ENCODE measurements at places on chromosomes 13 and 19. TPM values are rescaled to one million over a fixed set of nuclear protein-coding genes. Genes with fewer than 3 reads are reported as not detected.

RRAS gene
- 21.2 TPM for polyA plus RNA-seq

GADD45B gene
- polyA plus RNA-seq = 13.1 TPM

- no peak for DNase-seq
Measured at GRCh38 chr13:50389726-50390125, 374.5 kb downstream of the KCNRG start.

GRCh38 chr19:23403581-23404324, 8.5 kb upstream of the ZNF91 start:
- no peak for DNase-seq

- no peak for DNase-seq
Measured at GRCh38 chr13:33745370-33746324, 72.3 kb upstream of the RFC3 start.

NCR1 gene
- polyA plus RNA-seq = 0.30 TPM

GRCh38 chr13:40377783-40378182, 288.7 kb downstream of the FOXO1 start:
- DNase-seq = no peak

DNA sequence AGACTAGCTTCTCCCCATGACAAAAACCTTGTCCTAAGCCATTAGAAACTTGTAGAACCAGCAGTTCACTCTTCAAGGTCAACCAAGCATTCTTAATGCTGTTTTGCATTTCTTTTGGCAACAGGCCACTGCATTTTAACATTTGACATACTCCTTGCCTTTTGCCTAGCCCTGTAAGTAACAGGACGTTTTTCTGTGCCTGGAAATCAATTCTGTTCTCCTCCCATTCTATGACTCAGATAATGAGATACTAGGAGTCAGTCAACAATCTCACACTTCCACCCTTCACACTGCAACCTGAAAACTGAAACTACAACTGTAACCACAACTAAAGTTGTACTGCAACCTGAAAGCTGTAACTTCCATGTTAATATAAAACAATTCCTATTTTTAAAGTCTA, 268.7 kb downstream of the MZT1 start:
- no peak for DNase-seq

ZGLP1 gene
- 12.8 TPM for polyA plus RNA-seq

NEK3 gene
- polyA plus RNA-seq = 54.6 TPM

CFD gene
- polyA plus RNA-seq = 4.7 TPM

- DNase-seq = peak; percentile 43
Measured at GRCh38 chr13:27170516-27171243, 931 bp downstream of the USP12 start.

SULT2A1 gene
- 0.10 TPM for polyA plus RNA-seq

DNA sequence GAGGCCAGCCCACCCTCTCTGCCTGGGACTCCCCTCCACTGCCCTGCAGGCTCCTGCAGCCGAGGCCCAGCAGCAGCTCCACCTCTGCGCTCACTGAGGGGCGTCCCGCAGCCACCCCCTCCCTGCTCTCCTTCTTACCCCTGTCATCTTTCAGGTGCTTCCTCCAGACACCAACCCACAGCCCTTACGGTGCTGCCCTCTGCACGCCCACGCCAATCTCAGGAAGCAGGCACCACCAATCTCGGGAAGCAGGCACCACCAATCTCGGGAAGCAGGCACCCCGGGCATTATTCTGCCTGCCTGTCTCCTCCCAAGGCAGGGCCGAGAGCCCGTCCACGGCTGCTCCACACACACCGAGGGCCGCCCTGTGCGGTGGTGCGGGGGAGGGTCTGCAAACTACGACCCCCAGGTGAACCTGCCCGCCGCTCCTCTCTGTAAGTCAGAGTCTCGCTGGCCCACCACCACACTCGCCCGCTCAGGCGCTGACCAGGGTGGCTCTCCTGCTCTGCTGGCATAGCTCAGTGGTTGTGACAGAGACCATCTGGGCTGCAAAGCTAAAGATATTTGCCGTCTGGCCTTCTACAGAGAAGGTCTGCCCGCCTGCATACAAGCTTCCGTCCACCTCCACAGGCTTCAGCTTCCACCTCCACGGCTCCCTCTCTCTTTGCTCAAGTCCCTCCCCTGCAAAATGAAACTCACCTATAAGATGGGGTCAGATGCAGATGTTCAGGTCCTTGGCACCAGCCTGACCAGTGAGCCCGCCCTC, 2.9 kb downstream of the LSM7 start:
- no peak for DNase-seq

LGALS4 gene
- 1.7 TPM for polyA plus RNA-seq

SLC15A1 gene
- polyA plus RNA-seq = 0.99 TPM

LHB gene
- not detected for polyA plus RNA-seq

DNA sequence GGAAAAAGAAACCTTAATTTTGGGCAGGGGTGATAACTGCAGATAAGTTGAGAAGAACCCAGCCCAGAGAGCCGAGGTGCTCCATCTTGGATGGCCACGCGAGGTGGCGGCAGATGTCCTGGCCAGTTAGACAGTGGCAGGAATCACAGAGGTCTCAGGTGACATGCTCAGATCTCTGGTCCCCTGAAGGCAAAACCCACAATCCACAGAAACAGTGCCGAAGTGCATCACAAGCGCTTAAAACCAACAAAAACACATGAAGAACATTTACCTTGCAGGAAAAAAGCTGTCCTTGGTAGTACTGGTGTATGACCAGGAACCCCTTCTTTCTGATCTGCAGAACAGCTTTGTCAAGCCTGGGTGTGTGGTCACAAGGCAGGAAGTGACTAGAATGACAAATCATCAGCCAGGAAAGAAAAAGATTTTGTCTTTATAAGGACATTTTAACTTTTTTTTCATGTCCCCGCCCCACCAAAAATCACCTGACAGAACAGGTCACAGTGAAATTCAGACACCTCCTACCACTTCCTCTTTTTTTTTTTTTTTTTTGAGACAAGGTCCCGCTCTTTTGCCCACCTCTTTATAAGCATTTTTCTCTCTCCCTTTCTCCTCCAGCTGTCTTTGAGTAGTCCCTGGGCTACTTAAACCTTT, at the start of gene LCP1:
Gene LCP1, minus strand, starts transcription at position 338 of the 651 bp plus-strand sequence. CDS start 22,515 bp downstream, outside the sequence.
- no peak for DNase-seq

IGFL3 gene
- polyA plus RNA-seq = not detected

DNA sequence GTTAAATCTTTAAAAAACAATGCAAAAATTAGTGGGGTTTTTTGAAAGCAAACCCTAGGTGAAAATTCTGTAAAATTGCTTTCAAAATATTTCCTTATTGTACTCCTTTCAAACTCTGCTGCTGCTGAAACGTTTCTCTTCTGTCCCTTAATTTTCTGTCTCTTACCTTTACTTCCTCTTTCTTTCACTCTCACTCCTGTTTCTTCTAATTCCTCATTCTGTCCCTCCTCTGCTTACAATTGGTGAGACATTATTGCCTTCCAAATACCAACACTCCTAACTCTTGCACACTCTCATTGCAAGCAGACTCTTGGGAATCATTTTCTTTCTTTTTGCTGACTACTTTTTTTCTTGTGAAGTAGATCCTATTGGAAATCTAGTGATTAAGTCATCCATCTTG, 685.6 kb upstream of the SLITRK1 start:
- DNase-seq = no peak
